ENCODE measurements at places on chromosomes 1 and 21.
A peak's percentile ranks its signal among the peaks of the same experiment; 100 is the strongest.

- no peak for DNase-seq
Observed at GRCh38 chr21:19049567-19049966, 646.0 kb upstream of the TMPRSS15 start.

- no peak for DNase-seq
Observed at GRCh38 chr1:246680190-246680589, 44.0 kb upstream of the SCCPDH start.

DNA sequence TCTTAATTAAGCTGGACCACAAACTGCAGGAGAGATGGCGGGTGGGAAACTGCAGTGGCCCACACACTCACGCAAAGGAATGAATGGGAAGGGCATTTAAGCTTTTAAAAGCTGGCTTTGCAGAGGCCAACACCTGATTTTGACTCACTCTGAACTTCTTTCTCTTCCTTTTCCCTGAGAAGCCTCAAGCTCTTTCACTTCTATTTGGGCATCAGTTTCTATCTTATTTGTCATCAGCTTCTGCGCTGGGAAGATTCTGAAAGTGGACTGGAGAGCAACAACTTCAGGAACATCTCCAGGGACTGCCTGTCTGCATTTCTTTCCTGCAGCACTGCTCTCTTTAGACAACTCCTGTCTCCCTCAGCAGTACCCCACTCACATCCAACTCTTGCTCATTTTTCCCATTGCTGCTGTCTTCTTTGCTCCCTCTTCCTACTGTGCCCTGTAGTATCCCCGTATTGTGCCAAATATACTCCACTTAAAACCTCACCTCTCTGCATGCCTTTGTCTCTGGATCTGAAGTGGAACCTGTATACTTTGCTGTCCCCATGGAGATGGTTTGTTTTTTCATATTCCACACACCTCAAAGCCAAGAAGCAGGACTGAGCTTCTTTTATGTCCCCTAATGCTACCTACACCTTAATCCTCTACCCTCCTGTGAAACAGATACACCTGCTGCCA is 143.3 kb upstream of the JUN start:
- no peak for DNase-seq

GRCh38 chr1:27634177-27634984 is 604 bp downstream of the FGR start:
- no peak for DNase-seq

- no peak for DNase-seq
Observed at GRCh38 chr1:207462535-207462934, 8.4 kb downstream of the CR2 start.

DNA sequence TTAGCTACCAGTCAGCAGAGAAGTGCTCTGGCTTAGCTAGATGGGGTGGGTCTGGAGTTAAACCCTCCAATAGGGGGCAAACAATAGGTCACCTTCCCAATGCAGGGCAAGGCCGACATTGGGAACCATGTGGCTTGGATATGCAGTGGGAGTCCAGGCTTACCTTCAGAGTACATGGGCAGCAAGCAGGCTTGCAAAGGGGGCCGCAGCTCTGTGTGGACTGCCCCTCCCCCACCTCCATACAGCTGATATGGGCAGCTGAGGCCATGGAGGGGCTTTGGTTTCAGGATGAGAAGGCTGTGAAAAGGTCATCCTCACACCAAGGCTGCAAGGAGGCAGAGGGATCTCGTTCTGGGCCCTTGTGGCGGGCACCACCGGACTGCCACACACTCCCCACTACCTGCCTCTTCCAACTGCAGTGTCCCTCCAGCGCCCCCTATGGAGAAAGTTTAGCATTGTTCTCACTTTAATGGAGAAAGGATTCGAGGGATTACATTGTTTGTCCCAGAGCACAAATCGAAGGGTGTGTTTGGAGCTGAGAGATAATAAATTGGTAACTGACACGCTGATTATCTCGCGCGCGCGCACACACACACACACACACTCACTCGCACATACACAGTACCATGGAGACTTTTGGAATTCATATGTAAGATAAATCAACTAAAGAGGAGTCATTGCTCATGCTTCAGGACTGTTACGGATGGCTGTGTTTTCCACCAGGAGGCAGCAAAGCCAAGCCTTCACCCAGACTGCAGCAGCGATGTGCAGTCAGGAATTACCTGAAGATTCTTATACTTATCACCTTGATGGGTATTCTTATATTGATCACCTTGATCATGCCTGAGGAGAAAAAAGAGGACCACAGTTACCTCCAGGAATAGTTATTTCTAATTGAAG is 7.0 kb upstream of the SMCP start:
- DNase-seq, result no peak

DNA sequence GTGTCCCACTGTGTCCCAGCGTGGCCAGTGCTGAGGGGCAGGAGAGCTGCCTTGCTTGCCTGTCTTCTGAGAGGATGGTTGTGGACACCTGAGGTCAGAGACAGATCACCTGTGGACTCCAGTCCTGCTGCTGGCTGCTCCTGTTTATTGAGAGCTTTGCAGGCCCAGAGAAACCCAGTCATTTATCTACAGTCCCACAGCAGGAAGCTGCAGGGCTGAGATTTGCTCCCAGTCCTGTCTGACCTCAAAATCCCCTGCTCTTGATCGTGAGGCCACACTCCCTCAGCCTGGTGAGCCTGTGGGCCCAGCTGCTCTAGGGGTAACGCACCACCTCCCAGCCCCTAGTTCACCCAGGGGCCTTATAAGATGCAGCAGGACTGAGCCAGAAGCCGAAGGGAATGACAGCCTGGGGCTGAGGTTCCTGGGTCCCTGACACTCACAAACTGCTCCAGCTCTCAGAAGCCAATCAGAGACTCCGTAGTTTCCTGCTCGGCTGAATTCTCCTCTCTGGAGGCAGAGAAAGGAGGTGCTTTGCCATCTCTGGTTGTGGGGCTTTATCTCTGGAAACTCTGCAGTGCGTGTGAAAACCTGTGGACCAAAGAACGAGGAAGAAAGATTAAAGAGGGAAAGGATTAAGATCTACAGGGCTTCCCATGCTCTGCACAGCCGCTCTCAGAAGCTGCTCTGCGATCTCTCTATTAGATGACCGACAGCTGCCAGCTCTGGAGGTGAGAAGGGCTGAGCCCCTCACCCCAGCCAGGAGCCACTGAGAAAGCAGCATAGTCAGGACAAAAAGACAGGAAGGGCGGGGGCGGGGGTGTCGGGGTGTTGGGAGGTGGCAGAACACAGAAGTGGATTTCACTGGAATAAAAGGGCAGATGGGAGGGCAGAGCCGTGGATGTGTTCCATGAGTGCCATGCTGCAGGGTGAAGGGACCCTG is 39.1 kb downstream of the UBIAD1 start:
- DNase-seq, result no peak

- DNase-seq, result no peak
Observed at GRCh38 chr1:243354511-243355153, 98.8 kb downstream of the SDCCAG8 start.

- DNase-seq, result no peak
Observed at GRCh38 chr1:234586892-234587485, 23.0 kb downstream of the IRF2BP2 start.

- DNase-seq, result no peak
Observed at GRCh38 chr1:220272841-220273090, 513 bp upstream of the RAB3GAP2 start.

- DNase-seq, result no peak
Observed at GRCh38 chr1:171172471-171172870, 12.6 kb upstream of the FMO2 start.

- no peak for DNase-seq
Observed at GRCh38 chr21:39029086-39029755, 154.0 kb downstream of the PSMG1 start.

DNA sequence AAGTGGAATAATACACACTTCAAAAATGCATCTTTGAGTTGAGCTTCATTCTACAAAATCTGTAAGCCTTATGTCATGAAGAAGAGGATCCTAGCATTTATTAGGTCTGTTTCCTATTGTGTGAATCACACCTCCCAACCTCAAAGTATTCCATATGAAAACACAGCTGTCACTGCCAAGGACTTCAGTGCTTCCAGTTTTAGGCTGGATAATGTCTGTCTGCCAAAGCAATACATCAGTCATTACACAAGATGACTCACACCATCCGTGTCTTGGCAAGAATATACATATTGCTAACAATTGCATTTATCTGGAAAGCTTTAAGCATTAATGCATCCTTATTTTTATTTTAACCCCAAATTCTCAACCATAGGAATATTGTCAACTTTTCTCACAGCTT is 125.7 kb upstream of the TMPRSS15 start:
- DNase-seq, result no peak

- no peak for DNase-seq
Observed at GRCh38 chr1:194477908-194478307, 1291.5 kb upstream of the B3GALT2 start.

- no peak for DNase-seq
Observed at GRCh38 chr1:114453361-114453784, 57.6 kb downstream of the TRIM33 start.

- no peak for DNase-seq
Observed at GRCh38 chr1:212238552-212238951, 46.7 kb upstream of the PPP2R5A start.

DNA sequence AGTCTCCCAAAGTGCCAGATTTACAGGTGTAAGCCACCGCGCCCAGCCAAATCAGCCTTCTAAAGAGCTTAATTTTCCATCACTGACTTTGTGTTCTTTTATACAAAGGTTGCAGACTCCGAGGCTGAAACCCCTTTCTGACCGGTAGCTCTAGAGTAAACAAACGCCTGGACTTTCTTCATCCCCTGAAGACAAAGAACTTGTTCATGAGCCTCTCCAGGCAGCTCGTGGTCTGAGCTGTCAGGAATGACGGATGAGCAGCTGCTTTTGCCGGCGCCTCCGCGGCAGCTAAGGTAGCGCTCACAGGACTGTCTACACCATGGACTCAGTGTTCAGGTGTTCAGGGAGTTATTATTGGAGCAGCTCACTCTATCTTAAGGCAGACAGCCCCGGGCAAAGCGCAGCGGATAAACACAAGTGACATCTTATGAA is 128.5 kb upstream of the ERRFI1 start:
- DNase-seq, result no peak

- no peak for DNase-seq
Observed at GRCh38 chr1:197773856-197774255, 1.4 kb downstream of the DENND1B start.

GRCh38 chr1:159877695-159878444 is 15.4 kb upstream of the VSIG8 start:
- no peak for DNase-seq

GRCh38 chr1:197787056-197787455 is 11.8 kb upstream of the DENND1B start:
- no peak for DNase-seq

DNA sequence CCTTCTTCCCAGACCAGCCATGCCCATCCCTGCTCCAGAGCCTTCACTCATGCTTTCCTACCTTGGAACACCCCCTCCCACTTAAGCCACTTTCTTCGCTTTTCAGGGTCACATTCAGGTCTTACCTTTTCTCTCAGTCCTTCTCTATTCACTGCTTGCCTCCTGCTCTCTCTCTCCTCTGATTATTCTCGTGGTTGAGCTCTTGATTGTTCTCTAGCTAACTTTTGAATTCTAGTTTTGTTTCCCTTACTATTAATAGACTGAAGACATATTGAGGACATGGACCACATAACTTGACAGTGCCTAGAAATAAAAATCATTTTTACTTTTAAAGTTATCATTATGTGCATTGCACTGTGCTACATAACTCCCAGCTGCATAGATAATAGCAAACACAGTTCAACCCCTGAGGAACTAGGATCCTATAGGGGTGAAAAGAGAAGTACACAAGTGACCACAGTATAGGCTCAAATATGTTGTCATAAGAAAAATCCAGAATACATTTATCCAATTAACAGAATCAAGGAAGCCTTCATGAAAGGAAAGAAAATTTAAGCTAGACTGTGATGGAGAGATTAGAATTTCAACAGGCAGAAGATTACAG is 21.5 kb downstream of the INSL5 start:
- no peak for DNase-seq

GRCh38 chr1:18924221-18924691 is 21.9 kb upstream of the ALDH4A1 start:
- DNase-seq, result no peak

DNA sequence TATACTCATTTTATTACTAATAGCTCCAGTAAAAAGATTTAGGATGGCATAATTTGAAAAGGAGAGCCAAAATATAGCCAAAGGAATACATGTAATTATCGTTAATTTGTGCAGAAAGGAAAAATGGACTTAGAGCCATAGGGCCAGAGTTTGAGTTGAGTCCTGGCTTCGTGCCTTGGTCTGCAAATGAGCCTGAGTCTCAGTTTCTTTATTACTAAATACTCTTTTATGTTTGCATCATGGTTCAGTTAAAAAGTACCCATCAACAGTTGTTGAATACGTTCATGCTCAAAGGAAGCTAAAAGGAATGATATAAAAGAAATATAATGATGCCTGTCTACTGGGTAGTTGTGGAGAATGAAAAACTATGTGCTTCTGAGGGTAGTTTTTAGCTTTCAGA is 155.7 kb upstream of the FAM78B start:
- no peak for DNase-seq

- no peak for DNase-seq
Observed at GRCh38 chr1:10716840-10717239, 79.6 kb downstream of the CASZ1 start.

- no peak for DNase-seq
Observed at GRCh38 chr1:215603319-215603718, 36.2 kb downstream of the KCTD3 start.

DNA sequence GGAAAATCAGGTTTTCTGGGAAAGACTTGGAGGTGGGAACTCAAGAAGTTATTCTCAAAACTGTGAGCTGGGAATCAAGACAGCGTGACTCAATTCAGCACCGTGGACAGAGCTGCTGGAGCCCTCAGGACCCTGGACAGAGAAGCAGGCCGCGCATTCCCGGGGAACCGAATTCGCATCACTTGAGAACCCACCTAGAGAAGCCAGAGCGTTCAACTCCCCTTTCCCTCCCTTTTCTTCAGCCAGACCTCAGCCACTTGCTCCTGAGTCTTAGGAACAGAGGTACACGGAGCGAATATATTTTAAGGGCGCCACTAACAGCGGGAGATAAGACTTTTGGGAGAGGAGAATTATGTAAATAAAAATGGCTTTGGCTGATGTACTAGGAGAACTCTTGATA is 2.0 kb upstream of the LIN28A start:
- peak; percentile 58 for DNase-seq

GRCh38 chr1:94530373-94530878 is 11.1 kb downstream of the F3 start:
- no peak for DNase-seq

GRCh38 chr1:184074383-184074782 is 22.9 kb downstream of the TSEN15 start:
- DNase-seq, result no peak

GRCh38 chr1:224783006-224783651 is 146.3 kb upstream of the DNAH14 start:
- DNase-seq, result no peak

GRCh38 chr1:221405146-221405545 is 336.7 kb downstream of the DUSP10 start:
- DNase-seq, result no peak

GRCh38 chr1:224064150-224064549 is 49.8 kb upstream of the FBXO28 start:
- DNase-seq, result no peak

GRCh38 chr1:94858276-94858675 is 38.1 kb downstream of the SLC44A3 start:
- DNase-seq, result no peak

All from stimulated activated CD8-positive, alpha-beta memory T cell treated with anti-CD3 and anti-CD28 coated beads, Interleukin-15, amount 100 ng/mL, for 24 hours (primary cell).